Skin of body (tissue), 3 donors: ENCODE measurements at places on chromosomes 12 and 14. TPM values are rescaled to one million over a fixed set of nuclear protein-coding genes. Genes with fewer than 3 reads are reported as not detected.

YLPM1 gene
- total RNA-seq: 61.7 TPM

CRACR2A gene
- 1.8 TPM for total RNA-seq

TAS2R10 gene
- total RNA-seq: 1.7 TPM

OR4E2 gene
- not detected for total RNA-seq

POLE2 gene
- total RNA-seq: 13.4 TPM

TMBIM6 gene
- total RNA-seq: 228 TPM

HOXC6 gene
- total RNA-seq: 6.0 TPM

NPFF gene
- total RNA-seq: 0.59 TPM

- no peak for DNase-seq
Measured at GRCh38 chr12:12486661-12487240, 75.9 kb downstream of the DUSP16 start.

DNA sequence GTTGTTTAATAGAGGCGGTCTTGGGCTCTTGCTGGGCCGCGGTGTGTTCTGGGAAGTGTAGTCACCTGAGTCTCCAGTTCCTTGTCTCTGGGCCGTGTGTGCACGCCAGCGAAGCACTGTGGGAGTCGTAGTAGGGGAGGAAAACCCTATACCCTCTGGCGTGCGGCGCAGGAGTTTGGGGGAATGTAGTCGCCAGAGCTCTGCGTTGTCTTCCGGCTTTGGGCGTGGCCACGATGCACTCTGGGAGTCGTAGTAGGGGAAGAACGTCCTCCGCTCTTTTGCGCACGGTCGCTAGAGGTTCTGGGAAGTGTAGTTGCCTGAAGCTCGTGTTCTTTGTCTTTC, 726 bp upstream of the ZNF140 start:
- DNase-seq: peak; percentile 99

DNA sequence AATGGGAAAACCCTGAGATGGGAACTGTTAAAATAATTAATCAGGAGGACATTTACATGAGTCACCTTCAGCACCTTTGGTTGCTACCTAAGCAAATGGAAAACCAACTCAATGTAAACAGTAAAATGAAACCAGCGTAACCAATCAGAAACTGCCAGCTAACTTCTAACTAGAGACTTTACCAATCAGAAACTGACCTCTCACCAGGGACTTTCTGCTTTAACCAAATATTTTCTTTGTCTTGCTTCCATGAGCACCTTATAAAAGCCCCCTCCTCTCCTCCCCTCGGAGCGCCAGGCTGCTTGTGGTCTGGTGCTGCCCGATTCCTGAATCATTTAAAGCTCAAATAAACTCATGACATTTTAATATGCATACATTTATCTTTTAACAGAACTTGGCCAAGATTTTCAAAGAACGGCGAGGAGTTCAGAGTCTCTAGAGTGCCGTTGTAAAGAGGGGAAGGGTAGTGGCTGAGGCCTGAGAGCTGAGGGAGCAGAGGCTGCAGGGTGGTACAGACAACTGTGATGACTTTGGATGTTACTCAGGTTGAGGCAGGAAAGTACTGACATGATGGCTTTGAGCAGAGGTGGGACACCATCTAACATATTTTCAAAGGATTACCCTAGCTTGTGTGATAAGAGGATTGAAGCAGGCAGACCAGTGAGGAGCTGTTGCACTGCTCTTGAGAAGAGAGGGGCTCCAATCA, 183.6 kb downstream of the CRADD start:
- no peak for DNase-seq

GRCh38 chr14:68897559-68898155, 81.4 kb downstream of the ACTN1 start:
- DNase-seq: no peak

- no peak for DNase-seq
Measured at GRCh38 chr12:105773471-105773870, 365.3 kb downstream of the NUAK1 start.

GRCh38 chr12:6336079-6336888, 5.6 kb downstream of the TNFRSF1A start:
- DNase-seq: peak; percentile 98

- DNase-seq: no peak
Measured at GRCh38 chr14:89367779-89368120, 49.3 kb downstream of the FOXN3 start.

DNA sequence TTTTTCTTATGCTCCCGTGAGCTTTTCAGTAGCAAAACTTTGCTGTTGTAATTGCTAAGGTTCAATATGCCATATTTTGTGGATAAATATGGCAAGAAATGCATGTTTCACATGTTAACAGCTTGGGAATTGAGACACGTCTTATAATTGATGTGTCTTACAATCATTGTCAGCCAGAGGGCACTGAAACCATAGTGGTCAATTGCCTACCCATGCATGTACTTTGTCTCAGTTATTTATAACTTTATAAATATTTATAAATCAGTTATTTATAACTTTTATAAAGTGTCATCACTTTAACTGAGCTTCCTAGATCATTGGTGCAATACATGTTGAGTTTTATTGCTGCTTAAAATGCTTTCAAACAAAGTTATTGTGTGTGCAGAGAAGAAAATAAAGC, 82.0 kb downstream of the CATSPERB start:
- peak; percentile 9 for DNase-seq

GRCh38 chr12:45730348-45731189, 1.1 kb downstream of the ARID2 start:
- DNase-seq: peak; percentile 72

DNA sequence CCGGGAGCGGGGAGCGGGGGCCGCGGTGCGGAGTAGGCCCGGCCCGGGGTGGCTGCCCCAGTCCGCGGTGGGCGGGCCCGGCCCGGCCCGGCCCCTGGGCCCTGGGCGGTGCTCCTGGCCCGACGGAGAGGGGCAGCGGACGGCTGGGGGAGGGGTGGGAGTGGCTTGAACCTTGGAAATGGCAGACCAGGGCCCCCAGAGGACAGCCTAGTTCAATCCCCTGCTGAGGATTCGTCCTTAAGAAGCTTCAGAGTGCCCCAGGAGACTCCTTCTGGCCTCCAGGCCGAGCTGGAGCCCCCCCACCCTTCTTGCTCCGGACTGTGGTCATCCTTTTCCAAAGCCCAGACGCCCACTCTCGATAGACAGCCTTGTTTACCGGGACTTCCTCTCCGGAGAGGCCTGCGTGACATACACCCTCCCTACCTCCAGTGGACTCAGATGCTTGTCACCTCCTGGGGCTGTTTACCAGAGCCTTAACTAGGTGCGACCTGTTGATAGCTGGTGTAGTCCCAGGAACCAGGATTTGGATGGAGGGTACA, 458 bp downstream of the KHNYN start:
- DNase-seq: peak; percentile 55

DNA sequence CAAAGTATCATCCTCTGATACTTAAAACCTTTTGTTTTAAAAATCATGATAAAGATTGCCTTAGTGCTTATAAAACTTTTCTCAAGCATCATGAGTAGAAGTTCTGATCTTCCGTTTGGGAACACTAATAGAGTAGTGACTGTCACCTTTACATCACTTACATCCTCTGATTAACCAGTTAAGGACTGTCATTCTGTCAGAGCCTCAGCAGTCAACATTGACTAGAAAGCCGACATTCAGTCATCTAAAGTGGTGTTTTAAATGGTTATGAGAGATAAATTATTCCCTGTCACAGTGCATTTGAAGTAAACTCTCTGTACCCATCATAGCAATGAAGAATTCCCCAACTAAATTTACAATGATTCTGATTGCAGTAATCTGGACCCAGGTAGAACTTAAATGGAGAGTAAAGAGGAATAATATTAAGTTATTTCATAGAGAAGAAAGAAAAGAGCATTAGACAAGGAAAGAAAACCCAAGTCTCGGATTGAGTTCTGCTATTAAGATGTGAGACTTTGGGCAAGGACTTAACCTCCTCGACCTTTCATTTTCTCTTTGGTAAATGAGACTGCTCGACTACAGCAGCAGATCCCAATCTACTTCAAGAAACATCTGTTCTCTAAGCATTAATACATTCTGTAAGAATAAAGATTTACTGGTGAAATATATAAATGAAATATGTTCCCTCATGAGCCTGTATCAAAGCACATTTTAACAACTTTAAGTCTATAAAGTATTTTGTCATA, 563.9 kb upstream of the LMO3 start:
- DNase-seq: no peak

DNA sequence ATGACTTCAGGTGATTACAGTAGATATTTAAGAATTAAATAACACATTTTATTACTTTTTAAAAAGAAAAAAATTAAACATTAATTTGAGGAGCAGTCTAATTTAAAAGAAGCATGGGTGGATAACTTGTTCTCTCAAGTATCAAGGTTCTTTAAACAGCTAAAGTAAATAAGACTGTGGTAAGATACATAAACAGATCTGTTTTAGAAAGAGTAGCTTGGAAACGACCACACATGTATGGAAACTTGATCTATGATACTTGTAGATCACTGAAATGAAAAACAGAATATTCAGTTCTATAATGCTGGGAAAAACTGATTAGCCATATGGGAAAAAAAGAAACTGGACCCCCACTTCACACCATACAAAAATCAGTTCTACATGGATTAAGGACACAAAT, 36.0 kb downstream of the TC2N start:
- no peak for DNase-seq

DNA sequence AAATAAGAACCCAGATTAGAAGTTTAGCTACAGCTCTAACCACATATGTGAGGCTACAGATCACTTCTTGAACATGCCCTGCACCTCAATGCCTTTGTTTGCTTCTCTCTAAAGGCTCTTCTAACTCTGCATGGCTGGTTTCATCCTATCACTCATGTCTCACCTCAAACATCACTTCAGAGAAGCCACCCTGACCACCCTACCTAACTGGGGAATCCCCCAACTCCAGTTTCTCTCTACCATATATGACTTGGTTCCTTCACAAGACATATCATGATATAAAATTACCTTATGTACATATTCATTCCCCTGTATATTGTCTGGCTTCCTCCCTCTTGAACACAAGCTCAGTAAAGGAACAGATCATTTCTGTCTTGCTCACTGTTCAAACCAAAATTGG, 250.2 kb upstream of the GRIP1 start:
- DNase-seq: no peak

- DNase-seq: no peak
Measured at GRCh38 chr14:80491131-80491530, 279.8 kb upstream of the DIO2 start.

GRCh38 chr12:104975587-104976343, 10.4 kb upstream of the NOPCHAP1 start:
- no peak for DNase-seq

GRCh38 chr12:47832263-47832933, 12.7 kb upstream of the HDAC7 start:
- no peak for DNase-seq
